ENCODE measurements at places on chromosomes 16 and 17. TPM values are rescaled to one million over a fixed set of nuclear protein-coding genes. Genes with fewer than 3 reads are reported as not detected.

WNT3 gene
- 0.09 TPM for total RNA-seq

- DNase-seq: no peak
Measured at GRCh38 chr17:69763503-69763902, 311.5 kb upstream of the KCNJ16 start.

G6PC3 gene
- 20.7 TPM for total RNA-seq

- DNase-seq: no peak
Measured at GRCh38 chr16:52437277-52437670, 109.7 kb downstream of the TOX3 start.

GRCh38 chr17:44004761-44005526 is 522 bp downstream of the NAGS start:
- peak; percentile 41 for DNase-seq

CLEC18B gene
- total RNA-seq: 0.22 TPM

TNFSF12 gene
- total RNA-seq: 11.8 TPM

DNA sequence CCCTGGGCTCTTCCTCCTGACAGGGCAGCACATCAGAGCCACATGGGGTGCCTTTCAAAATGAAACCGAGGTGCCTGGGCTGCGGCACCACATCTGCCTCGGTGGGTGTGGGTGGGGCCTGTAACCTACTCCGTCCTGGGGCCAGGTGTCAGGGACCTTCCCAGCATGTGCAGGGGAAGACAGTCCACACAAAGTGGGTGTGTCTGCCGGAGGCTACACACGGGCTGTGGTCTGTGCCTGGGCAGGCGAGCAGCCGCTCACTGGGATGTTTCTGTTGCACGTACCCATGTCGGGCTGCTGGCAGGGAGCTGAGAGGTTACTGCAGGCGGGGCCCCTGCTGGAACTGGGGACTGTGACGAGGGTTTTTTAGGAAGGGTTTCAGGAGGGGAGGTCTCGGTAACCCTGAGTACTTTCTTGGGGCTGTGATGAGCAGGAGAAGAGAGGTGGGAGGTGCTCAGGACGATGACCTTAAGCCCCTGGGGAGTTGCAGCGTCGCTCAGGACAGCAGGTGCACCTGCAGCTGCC is 351.2 kb downstream of the SEC14L1 start:
- DNase-seq: peak; percentile 82
